ENCODE measurements at places on chromosomes 6 and 20. TPM values are rescaled to one million over a fixed set of nuclear protein-coding genes. Genes with fewer than 3 reads are reported as not detected.
A peak's percentile ranks its signal among the peaks of the same experiment; 100 is the strongest.

- no peak for DNase-seq
Observed at GRCh38 chr6:137136065-137136464, 37.4 kb downstream of the IL22RA2 start.

DNA sequence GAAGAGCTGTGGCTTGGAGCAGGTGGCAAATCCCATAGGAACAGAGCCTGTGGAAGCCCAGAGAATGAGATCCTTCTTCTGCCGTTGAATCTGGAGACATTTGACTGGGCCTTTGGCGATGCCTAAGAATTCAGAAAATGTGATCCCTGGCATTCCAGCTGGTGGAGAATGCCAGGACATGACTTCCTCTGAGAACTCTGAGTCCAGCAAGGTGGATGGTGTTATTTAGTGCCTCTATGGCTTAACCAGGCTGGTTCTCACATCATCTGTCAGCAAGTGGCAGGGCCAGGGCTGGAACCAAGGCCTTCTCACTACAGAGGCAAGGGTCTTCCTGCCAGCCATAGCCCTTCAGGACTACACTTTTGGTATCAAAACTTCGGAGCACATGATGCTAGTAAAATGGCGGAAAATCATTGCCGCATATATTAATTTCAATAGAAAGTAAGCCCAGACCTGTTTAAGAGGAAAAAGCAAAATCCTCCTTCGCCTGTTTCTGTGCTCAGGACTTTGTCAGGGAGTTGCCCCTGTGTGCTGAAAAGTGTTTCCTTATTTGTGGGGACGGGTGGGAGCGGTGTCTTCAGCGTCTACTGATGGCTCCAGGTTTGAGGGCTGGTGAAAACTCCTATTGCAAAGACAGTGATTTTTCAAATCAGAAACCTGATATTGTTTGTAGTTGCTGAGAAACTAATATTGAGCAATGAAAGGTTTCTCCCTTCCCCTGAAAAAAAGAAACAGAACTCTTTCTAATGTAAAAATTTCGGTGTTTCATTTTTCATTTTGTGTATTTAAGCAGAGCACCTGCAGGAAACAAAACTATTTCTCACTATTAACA lies 23.9 kb downstream of the DUSP22 start:
- DNase-seq, result no peak

GRCh38 chr6:52336919-52337561 lies 24.9 kb upstream of the PAQR8 start:
- DNase-seq, result no peak

- DNase-seq, result no peak
Observed at GRCh38 chr6:10465629-10466499, 51.0 kb upstream of the TFAP2A start.

- DNase-seq, result no peak
Observed at GRCh38 chr6:52135217-52135616, 47.8 kb upstream of the PKHD1 start.

- peak; percentile 72 for DNase-seq
Observed at GRCh38 chr20:45322952-45323383, 14.9 kb upstream of the MATN4 start.

DNA sequence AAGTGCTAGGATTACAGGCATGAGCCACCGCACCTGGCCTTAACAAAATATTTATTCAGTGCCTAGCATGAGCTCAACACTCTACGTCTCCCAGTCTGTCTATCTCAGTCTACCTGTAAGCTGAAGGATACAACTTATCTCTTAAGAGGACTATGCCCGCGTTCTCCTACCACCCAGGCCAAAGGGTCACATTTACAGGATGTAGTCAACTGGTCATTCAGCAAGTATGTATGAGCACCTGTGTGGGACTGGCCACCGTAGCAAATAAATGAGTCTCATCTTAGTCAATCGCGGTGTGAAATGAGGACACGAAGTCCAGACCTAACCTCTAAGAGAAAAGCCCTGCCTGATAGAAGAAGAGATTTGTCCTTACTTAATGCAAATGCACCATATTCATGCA lies 49.9 kb downstream of the MUC22 start:
- no peak for DNase-seq

- no peak for DNase-seq
Observed at GRCh38 chr6:32589596-32590449, at the start of gene HLA-DRB1. HLA-DRB1 (minus strand) TSS chr6:32589848; CDS start chr6:32589742, 106 bp downstream.

DNA sequence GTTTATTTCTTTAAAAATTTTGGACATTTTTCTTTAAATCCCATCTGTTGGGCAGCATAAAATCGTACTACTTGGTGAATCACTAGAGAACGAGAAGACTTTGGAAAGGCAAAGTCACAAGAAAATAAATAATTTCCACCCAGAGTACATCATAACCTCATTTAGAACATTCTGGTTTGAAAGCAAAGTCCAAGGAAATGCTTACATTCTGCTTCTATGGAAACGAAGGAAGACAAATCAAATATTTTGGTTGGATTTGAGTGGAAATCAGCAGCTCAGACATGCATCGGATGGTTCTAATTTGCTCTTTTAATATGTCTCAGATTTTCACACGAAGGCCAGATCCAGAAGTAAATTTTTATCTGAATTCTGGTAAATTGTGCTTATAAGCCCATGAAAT lies 60.7 kb upstream of the LTV1 start:
- DNase-seq, result no peak

DNA sequence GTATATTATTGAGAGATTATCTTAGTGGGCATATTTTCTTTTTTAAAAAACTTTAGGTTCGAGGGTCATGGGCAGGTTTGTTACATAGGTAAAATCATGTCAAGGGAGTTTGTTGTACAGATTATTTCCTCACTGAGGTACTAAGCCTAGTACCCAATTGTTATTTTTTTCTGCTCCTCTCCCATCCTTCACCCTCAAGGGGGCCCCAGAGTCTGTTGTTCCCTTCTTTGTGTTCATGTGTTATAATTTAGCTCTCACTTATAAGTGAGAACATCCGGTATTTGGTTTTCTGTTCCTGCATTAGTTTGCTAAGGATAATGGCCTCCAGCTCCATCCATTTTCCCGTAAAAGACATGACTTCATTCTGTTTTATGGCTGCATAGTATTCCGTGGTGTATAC lies 247.9 kb upstream of the RAB32 start:
- no peak for DNase-seq

GRCh38 chr6:26205625-26206574 lies 118.7 kb downstream of the HFE start:
- peak; percentile 41 for DNase-seq

GRCh38 chr6:27777126-27777525 lies 135.1 kb downstream of the OR2B2 start:
- DNase-seq, result no peak

GRCh38 chr6:47144306-47144705 lies 102.2 kb upstream of the ADGRF1 start:
- no peak for DNase-seq

- DNase-seq, result no peak
Observed at GRCh38 chr6:54681987-54682386, 164.6 kb upstream of the FAM83B start.

- no peak for DNase-seq
Observed at GRCh38 chr6:79551401-79551800, 14.2 kb upstream of the LCA5 start.

DNA sequence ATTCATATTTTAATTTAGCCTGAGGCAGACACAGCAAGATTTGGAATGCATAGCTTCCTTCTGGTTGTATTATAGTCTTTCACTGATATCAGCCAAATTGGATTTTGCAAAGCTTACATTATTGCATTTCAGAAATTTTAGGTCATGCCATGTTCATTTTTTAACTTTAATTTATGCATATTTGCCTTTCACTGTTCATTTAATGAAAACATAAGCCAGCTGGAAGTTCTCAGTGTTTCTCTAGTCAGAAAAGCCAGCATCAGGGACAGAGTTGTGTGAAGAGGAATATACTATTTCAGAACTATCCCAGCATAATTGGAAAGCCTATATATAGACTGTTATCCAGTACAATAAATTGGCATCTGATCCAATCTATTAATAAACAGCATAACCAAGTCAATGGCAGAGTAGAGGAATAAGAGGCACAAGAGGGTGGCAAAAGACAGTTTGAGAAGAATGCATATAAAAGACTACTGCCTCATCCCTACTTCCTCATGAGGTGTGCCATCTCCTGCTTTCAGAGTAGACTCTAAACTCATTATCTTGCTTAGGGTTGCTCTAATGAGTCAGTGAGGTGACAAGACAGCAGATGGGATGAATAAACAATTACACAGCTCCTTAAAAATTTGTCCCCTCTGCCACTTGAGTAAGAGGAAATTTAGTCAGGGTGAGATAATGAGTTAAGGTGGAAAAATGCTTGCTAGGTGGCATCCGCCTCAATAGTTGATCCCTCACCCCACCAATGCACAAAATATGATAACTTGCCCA lies 159.8 kb upstream of the HCRTR2 start:
- DNase-seq, result no peak

DNA sequence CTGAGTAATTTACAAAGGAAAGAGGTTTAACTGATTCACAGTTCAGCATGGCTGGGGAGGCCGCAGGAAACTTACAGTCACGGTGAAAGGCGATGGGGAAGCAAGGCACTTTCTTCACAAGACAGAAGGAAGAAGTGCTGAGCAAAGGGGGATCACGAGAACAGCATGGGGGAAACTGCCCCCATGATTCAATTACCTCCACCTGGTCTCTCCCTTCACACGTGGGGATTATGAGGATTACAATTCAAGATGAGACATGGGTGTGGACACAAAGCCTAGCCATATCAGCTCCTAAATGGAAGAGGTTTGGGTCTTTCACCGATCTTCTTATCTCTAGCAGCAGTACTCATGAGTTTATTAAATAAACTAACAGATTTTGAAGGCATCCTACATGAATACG lies 152.9 kb upstream of the RUNX2 start:
- no peak for DNase-seq

DNA sequence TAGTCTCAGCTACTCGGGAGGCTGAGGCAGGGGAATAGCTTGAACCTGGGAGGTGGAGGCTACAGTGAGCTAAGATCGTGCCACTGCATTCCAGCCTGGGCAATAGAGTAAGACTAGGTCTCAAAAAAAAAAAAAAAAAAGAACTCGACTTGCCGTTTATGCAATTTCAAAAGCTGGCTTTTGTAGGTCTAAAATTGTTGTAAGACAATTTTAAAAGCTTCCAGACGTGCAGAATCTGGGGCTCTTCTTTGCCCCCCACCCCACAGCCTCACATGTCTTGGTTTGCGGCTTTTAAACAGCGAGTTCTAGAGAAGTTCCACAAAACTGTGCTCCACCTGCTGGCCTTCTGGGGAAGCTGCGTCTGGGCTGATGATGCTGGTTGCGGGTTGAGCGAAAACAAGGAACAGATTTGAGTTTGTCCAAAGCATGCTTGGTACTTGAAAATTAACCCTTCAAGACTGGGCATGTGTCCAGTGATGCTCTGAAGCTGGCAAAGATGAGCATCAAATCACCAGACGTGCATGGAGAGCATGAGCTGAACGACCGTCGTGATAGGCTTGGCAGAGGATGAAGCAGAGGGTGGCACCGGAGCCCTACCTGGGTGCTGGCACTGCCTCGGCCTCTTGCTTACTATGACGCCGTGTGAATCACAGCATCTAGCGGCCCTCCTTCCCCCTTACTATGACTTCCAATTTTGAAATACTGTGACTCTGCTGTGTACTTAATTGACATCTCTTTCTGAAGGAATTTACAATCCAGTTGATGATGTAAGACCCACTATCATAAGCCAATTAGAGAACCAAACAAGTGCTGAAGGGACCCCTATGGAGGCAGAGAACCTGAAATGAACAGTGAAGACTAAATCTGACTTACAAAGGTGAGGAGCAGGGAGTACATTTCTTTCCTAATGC lies 171.4 kb downstream of the GMPR start:
- peak; percentile 27 for DNase-seq

DNA sequence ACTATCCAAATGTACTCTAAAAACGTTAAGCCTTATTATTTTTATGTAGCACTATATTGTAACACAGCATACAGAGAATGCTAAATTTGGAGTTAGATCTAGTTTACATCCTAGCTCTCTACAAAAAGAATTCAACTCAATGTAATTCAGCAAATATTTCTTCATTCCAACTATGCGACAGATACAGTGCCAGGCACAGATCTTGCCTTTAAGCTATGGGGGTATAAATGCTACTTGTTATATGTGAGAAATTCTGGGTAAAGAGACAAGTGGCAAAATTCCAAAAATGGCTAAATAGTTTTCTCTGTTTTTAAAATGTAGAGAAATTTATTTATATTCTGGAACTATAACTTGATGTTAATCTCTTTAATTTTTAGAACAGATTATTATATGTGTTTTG lies 63.2 kb downstream of the SEL1L2 start:
- DNase-seq, result no peak

GRCh38 chr6:2237001-2237400 lies 8.4 kb downstream of the GMDS start:
- DNase-seq, result no peak

- no peak for DNase-seq
Observed at GRCh38 chr6:89479897-89480296, 46.9 kb downstream of the ANKRD6 start.

DNA sequence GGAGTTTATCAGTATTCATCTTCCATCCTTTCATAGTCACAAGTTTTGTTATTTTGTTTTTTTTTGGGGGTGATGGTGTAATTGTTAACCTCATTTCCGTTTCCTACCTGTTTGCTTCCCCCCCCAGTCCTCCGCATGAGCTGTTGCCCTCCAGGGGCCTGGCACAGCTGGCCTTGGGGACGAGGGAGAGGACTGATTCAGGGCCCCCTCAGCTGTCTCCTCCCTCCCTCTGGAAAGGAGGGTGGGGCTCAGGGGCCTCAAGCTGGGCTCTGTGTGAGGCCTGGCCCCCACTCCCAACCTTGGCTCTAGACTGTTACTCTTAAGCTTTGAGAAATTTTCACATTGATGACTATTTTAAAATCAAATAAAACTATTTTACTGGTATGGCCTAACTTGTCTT lies 4.0 kb downstream of the LRRC73 start:
- no peak for DNase-seq

DNA sequence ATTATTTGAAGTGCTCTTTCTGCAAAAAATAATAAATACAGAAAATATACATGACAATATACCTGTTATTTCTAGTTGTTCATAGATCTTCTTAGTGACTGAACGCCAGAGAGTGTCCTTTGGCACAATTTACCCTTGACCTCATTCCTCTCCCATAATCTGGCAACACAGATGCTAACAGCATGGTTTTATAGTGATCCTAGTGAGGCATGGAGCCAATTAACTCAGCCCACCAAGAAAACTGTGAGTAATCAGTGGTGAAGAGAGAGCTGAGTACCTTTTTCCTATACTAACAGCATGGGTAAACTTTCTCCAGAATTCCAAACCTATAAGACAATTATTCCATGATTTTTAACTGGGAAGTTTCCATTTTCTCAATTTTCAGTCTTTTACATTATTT lies 61.0 kb downstream of the VGLL2 start:
- no peak for DNase-seq

GRCh38 chr6:153872946-153873345 lies 166.1 kb upstream of the OPRM1 start:
- no peak for DNase-seq

GRCh38 chr20:52226370-52226769 lies 34.8 kb upstream of the ZFP64 start:
- no peak for DNase-seq

- DNase-seq, result peak; percentile 15
Observed at GRCh38 chr20:58583176-58583575, 67.9 kb upstream of the STX16 start.

GRCh38 chr6:63303476-63303875 lies 16.3 kb downstream of the LGSN start:
- DNase-seq, result no peak

The GUCA1A gene
- not detected for total RNA-seq

The NFATC2 gene
- 11.9 TPM for total RNA-seq

The LY6G5C gene
- 1.9 TPM for total RNA-seq

The RBPJL gene
- not detected for total RNA-seq

The C6orf118 gene
- not detected for total RNA-seq

The RFX6 gene
- total RNA-seq, result under 0.01 TPM

The PTCRA gene
- total RNA-seq, result not detected

The LCA5 gene
- 8.0 TPM for total RNA-seq

The DUSP15 gene
- 1.9 TPM for total RNA-seq

The NFKBIE gene
- total RNA-seq, result 14.4 TPM

The IRF4 gene
- 9.1 TPM for total RNA-seq

The BMP6 gene
- 11.1 TPM for total RNA-seq

Measured in breast epithelium (tissue), 4 donors.